ENCODE measurements at places on chromosomes 13 and 19. TPM values are rescaled to one million over a fixed set of nuclear protein-coding genes. Genes with fewer than 3 reads are reported as not detected.

C5AR1 gene
- total RNA-seq = 5.3 TPM

LILRB3 gene
- total RNA-seq = 4.3 TPM

CEACAM7 gene
- total RNA-seq = not detected

GDF15 gene
- 0.27 TPM for total RNA-seq

IRF3 gene
- total RNA-seq = 40.6 TPM

KLK3 gene
- total RNA-seq = not detected

IRGC gene
- total RNA-seq = not detected

CDC16 gene
- total RNA-seq = 35.9 TPM

LGALS7B gene
- not detected for total RNA-seq

ZNF561 gene
- 22.5 TPM for total RNA-seq

AMER2 gene
- total RNA-seq = not detected

NFIX gene
- 171 TPM for total RNA-seq

ABCC4 gene
- total RNA-seq = 3.3 TPM

THAP8 gene
- total RNA-seq = 4.0 TPM

SLC6A16 gene
- total RNA-seq = 1.1 TPM

SIGLEC11 gene
- 0.59 TPM for total RNA-seq

ZFR2 gene
- not detected for total RNA-seq

BABAM1 gene
- 82.0 TPM for total RNA-seq

OR7A5 gene
- total RNA-seq = not detected

ICAM1 gene
- 7.3 TPM for total RNA-seq

ZNF738 gene
- total RNA-seq = 1.4 TPM

TRPC4 gene
- 5.6 TPM for total RNA-seq

CD209 gene
- total RNA-seq = 10.0 TPM

TBXA2R gene
- 2.0 TPM for total RNA-seq

FRY gene
- 153 TPM for total RNA-seq

OLFM4 gene
- total RNA-seq = 0.20 TPM

DAND5 gene
- total RNA-seq = 11.2 TPM

LILRB5 gene
- 5.5 TPM for total RNA-seq

MBD3L2 gene
- not detected for total RNA-seq

LRRC25 gene
- 2.9 TPM for total RNA-seq

PSG1 gene
- not detected for total RNA-seq

DPF1 gene
- total RNA-seq = 0.40 TPM

CGB5 gene
- total RNA-seq = not detected

CLEC4G gene
- 0.42 TPM for total RNA-seq

SYNGR4 gene
- total RNA-seq = not detected

OR4F17 gene
- not detected for total RNA-seq

PSG7 gene
- not detected for total RNA-seq

ERICH4 gene
- not detected for total RNA-seq

PARP4 gene
- total RNA-seq = 25.6 TPM

MATK gene
- total RNA-seq = 0.62 TPM

RPL21 gene
- total RNA-seq = 663 TPM

KIR2DL1 gene
- not detected for total RNA-seq

RABAC1 gene
- 61.0 TPM for total RNA-seq

KLK7 gene
- total RNA-seq = not detected

PRODH2 gene
- total RNA-seq = not detected

CLEC17A gene
- total RNA-seq = not detected

CERS1 gene
- 0.42 TPM for total RNA-seq

CYSLTR2 gene
- total RNA-seq = 5.0 TPM

Measured in left ventricle myocardium superior (tissue), 1 donor.